ENCODE measurements at places on chromosomes 3 and 15.

DNA sequence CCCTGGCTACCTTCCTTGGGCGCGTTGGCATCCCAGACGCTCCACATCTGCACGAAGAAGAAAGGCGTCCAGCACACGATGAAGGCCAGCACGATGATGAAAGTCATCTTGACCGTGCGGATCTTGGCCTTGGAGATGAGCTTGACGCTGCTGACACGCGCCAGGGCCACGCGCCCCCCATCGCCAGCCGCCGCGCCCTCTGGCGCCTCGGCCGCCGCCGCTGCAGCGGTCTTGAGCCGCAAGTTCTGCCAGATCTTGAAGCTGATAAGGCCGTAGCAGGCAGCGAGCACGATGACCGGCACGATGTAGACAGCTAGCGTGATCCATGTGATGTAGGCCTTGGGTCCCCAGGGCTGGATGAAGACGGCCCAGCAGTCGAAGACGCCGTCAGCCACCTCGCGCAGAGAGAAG, 2.2 kb downstream of the OXTR start:
- no peak for DNase-seq

DNA sequence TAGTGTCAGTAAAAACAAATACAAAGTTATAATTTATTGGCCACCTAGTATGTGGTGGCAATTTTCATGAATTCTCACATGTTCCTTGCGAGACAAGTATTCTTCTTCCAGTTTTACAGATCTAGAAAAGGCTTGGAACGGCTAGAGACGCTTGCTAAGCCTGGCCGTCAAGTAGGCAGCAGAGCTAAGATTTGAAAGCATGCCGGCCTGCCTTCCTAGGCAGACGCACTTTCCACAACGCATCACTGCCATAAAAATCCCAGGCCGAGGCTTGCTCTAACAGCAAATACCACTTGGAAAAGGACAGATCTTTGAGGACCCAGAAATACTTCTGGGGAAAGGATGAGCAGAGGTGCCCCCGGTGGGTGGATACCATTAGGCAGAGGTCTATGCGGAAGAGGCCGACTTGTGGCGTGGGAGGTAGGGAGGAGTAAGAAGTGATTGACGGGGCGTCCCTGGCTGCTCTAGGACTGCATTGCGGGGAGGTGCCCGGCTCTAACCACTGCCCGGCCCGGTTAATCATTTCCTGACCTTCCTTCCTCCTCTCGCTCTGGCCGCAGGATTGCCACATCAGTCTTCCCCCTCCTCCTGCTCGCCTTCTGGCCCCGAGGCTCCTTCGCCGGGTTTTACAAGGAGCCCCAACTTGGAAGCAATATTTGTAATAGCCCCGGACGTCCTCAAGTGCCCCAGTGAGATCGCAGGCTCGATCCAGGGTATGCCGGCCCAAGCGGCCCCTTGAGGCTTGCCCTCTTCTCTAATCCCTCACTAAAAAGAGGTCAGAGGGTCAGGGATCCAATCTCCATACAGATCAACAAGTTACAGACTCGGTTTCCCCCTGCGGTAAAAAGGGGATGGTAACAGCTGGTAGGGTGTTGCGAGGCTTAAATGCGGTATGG, 1.3 kb upstream of the USP3 start:
- no peak for DNase-seq

DNA sequence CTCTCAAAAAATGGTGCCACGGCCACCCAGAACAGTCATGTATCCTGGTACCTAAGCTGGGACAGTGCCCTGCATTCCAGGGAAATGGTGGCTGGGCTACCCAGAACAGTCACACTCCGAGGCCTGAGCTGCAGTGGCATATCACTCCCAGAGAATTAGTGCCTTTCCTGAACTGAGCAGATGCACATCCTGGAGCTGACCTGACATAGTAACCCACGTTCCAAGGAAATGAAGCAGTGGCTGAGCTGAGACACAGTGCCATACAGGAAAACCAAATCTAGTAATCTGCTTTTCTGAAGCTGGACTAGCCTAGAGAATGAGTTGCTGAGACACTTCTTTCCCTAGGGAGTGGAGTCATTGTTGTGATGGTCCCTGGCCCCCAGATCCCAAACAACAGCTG, 41.8 kb downstream of the SERP1 start:
- DNase-seq, result no peak

- no peak for DNase-seq
Measured at GRCh38 chr15:79169526-79170133, 79.0 kb upstream of the RASGRF1 start.
